ENCODE measurements at places on chromosomes 3 and 15.

GRCh38 chr3:13114811-13115575 lies 41.8 kb upstream of the IQSEC1 start:
- no peak for DNase-seq

DNA sequence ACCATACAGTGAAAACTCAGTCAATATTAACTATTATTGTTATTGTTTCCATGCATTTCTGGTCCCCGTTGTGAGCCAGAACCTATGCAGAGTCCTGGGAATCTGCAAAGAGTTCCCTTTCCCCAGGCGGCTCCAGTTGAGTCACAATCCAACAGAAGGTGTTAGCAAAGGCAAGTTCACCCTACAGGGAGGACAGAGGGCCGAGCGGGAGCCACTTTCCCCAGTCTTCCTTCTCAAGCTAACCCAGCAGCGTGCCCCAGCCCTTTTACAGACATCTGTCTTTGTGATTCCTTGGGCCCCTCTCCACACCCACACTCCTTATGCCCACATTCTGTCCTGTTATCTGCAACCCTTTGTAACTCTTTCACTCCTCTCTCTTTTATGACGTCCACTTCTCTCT lies 13.1 kb upstream of the LTF start:
- no peak for DNase-seq

DNA sequence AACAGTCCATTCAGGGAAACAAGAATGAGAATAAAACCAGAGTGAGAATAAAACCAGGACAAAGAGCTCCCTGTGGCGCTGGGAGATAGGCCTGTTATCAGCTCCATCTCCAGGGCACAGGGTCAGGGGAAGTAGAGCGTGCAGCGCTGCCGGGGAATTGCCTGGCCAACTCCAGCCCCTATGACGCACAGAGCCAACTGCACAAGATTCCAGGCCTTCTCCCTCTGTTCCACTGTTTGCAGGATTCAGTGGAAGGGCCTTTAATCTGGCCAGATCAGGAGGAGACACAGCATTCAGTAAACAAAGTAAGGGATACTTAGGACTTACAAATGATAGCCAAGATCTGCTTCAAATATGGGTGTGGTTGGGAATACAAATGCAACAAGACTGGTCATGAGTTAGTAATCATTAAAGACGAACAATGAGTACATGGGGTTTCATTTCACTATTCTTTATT lies 49.4 kb downstream of the ITGB5 start:
- no peak for DNase-seq

DNA sequence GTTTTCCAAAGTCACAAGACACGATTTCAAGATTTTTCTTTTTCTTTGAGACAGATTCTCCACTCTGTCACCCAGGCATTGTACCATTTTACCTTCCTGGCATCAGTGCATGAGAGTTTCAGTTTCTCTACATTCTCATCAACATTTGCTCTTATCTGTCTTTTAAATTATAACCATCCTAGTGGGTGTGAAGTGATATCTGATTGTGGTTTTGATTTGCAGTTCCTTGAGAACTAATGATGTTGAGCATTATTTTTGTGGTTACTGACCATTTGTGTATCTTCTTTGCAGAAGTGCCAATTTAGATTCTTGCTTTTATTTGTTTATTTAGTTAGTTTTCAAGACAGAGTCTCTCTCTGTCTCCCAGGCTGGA lies 41.2 kb downstream of the ADIPOQ start:
- DNase-seq = no peak

GRCh38 chr15:37204692-37205091 lies 104.3 kb upstream of the MEIS2 start:
- DNase-seq = no peak

- DNase-seq = no peak
Observed at GRCh38 chr15:49297584-49297983, 125.5 kb upstream of the FGF7 start.

DNA sequence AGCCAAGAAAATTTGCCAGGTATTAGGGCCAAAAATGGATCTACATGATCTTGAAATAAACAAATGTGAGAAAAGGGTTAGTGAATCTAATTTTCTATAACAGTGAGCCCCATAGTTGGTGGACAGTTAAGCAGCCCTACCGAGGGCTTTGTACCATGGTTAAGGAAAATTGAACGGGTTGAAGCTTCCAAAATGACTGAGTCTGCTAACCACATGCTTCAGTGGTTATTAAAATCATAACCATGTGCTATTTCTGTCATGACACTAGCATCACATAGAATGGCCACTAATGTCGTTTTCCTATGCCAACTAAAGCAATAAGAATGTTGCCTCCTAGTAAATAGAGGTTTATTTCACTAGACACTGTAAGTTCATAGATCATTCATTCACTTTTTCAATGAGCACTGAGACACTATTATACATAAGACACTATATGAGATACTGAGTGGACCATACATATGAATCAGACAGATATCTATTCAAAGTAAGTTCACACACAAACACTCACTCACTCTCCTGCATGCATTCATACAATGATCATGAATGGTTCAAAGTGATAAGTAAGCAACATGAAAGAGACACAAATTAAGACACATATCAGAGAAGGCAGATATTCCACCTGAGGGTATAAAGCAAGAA lies 4.3 kb downstream of the SST start:
- DNase-seq = no peak

- no peak for DNase-seq
Observed at GRCh38 chr3:161343986-161344385, 27.3 kb downstream of the SPTSSB start.

DNA sequence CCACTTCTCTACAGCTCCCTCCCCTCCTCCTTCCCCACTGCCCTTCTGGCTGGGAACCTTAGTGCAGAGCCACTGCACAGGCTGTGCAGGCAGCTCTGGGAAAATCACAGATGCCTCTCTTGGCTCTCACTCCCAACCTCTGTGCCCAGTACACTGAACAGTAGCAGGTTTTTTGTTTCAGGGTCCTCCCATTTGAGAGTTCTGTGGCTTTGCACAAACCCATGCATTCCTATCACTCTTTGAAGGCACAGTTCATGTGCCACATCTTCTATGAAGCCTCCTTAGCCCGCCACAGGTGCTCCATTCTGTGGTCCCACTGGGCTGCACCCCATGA lies 103.9 kb downstream of the SNRK start:
- DNase-seq = no peak

GRCh38 chr15:27479296-27480140 lies 508.5 kb downstream of the GABRG3 start:
- DNase-seq = no peak

- DNase-seq = no peak
Observed at GRCh38 chr15:62477929-62478328, 312.8 kb upstream of the C2CD4B start.

- no peak for DNase-seq
Observed at GRCh38 chr15:83207009-83207659, 489 bp downstream of the HDGFL3 start.

DNA sequence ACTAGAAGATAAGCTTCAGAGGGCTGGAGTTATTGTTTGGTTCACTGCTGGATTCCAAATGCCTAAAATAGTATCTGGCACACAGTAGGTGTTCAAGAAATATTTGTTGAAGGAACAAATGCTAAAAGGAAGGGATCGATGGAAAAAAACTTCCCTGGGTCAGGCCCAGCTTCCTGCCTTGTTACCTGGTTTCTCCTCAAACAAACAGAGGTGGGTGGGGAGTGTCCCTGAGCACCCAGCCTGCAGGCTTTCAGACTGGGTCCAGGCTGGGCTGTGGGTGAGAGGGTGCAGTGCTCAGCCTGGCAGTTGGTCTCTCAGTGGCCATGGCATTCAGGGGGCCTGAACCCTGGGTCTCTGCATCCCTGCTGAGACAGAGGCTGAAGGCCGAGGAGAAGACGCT lies 14.4 kb upstream of the STRA6 start:
- no peak for DNase-seq

DNA sequence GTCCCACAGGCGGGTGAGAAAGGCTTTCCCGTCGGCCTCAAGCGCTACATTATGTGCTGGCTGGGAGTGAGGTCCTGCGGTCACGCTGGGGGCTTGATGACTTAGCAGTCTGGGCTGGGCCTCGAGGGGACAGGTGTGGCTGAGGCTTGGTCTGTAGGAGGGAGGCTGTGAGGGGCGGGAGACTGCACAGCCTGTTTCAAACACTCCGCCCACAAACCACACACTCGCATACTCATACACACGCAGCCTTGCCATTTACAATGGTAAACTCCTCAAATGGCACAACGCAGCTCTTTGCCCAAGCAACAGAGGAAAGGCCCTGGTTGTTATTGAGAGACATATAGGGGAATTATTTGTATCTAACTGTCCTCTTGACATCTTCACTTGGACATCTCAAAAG lies 32.4 kb upstream of the RASGRF1 start:
- DNase-seq = no peak

DNA sequence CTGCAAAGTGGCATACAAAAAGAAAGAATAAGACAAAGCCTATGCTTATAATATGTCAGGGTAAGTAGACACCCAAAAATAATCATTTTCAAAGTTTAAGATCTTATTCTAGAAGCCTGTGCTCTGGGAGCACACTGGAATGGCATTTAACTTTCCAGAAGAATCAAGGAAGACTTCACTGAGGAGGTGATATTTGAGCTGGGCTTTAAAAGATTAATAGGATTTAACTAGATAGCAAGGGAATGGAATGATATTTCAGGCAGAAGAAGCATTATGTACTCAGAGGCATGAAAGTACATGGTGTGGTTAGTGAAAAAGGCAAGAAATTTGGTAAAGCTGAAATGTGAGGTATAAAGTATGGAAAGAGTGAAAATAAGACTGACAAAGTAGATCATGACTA lies 106.8 kb downstream of the ZBTB20 start:
- no peak for DNase-seq

DNA sequence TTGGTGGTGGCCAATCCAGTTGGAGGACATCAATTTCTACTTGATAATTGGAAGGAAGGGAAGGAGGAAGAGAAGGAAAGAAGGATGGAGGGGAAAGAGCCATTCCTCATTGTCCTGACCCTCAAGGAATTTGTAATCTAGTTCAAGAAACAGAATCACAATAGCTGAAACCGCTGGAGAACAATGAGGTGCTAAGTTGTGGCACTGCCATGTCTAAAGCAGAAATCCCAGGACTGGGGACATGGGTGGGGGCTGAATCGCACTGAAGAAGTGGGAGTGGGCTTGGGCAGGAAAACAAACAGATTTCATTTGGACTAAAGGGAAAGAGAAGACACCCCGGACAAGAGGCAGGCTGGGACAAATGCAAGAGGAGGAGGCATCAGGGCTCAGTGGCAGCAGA lies 183.6 kb downstream of the UACA start:
- no peak for DNase-seq

GRCh38 chr15:62737551-62737950 lies 305.0 kb upstream of the TPM1 start:
- no peak for DNase-seq

GRCh38 chr3:158671821-158672214 lies 630 bp downstream of the LXN start:
- no peak for DNase-seq

DNA sequence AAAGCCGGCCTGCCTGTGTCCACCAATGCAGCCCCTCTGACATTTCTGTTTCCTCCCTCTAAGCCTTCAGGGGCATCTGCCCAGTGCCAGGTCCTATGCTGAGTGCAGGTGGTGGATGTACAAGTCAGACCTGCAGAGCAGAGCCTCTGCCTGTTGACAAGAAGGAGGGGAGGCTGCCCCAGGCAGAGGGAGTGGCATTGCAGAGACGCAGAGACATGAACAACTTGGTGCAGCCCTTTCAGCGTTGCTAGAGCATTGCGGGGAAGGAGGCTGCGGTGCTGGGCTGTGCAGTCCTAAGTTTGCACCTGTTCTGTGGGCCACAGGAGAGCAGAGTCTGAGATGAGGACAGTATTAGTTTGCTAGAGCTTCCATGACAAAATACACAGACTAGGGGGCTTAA lies 65.2 kb downstream of the LSM3 start:
- DNase-seq = no peak

GRCh38 chr3:45426161-45426560 lies 37.8 kb downstream of the LARS2 start:
- DNase-seq = no peak

DNA sequence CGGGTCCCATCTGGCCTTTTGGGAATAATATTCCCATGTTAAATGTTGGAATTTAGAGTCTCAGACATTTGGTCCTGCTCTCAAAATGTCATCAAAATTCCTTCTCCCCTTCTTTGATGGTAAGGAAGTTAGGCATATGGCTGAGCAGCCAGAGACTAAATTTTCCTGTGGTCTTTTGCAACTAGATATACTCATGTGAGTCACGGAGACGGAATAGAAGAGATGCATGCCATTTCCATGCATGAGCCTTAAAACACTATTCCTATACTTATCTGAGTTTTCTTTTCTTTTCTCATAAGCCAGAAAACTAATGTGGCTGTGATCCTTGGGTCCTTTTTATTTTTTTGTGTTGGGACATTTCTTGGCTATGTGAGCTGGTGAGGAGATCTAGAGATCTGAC lies 105.3 kb downstream of the NR2F2 start:
- no peak for DNase-seq

DNA sequence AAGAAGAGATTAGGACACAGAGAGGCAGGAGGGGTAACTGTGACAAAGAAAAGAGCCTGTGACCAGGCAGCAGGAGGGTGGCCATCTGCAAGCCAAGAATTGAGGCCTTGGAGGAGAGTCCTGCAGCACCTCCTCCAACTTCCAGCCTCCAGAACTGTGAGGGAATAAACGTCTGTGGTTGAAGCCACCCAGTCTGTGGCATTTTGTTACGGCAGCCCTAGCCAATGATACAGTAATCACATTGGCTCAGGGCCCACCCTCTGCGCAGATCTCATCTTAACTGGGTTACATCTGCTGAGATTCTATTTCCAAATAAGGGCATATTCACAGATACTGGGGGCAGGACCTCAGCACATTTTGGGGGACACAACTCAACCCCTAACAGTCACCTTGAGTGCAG lies 11.3 kb downstream of the SELENOS start:
- no peak for DNase-seq

DNA sequence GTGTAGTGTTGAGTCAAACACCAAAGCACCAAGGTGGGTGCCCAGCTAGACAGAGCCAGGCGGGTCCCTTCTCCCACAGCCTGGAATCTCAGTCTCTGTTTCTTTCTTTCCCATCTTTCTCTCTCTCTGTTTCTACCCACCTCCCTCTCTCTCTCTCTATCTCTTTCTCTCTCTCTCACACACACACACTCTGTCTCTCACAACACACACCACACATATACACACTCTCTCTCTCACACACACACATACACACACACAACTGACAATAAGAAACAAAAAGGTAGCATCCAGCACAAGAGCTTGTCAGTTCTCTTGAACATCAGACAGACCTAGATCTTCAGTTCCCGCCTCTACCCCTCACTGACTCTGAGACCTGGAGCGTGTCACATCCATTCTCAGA lies 2.4 kb downstream of the TMEM40 start:
- DNase-seq = no peak

- no peak for DNase-seq
Observed at GRCh38 chr15:68770216-68770615, 50.5 kb downstream of the ANP32A start.

DNA sequence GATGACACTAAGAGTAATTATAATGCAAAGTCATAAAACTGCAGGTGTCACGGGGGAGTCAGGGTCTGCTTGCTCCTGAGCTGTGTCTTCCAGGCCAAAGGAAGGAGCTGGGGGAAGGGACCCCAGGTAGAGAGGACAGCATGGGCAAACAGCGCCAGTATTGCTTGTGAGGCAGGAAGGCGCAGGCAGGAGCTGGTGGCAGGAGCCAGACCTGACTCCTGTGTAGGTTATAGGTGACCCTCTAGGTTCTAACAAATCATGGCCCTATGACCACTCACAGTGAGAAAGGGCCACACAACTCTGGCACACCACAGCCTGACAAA lies 1.9 kb downstream of the CISH start:
- no peak for DNase-seq

Data from stimulated activated CD8-positive, alpha-beta memory T cell treated with anti-CD3 and anti-CD28 coated beads, Interleukin-15, amount 100 ng/mL, for 48 hours (primary cell).